ENCODE measurements at places on chromosomes 2 and 18. TPM values are rescaled to one million over a fixed set of nuclear protein-coding genes. Genes with fewer than 3 reads are reported as not detected.
A peak's percentile ranks its signal among the peaks of the same experiment; 100 is the strongest.

- peak; percentile 71 for DNase-seq
Measured at GRCh38 chr2:85537600-85538506, 1.1 kb upstream of the MAT2A start.

DNA sequence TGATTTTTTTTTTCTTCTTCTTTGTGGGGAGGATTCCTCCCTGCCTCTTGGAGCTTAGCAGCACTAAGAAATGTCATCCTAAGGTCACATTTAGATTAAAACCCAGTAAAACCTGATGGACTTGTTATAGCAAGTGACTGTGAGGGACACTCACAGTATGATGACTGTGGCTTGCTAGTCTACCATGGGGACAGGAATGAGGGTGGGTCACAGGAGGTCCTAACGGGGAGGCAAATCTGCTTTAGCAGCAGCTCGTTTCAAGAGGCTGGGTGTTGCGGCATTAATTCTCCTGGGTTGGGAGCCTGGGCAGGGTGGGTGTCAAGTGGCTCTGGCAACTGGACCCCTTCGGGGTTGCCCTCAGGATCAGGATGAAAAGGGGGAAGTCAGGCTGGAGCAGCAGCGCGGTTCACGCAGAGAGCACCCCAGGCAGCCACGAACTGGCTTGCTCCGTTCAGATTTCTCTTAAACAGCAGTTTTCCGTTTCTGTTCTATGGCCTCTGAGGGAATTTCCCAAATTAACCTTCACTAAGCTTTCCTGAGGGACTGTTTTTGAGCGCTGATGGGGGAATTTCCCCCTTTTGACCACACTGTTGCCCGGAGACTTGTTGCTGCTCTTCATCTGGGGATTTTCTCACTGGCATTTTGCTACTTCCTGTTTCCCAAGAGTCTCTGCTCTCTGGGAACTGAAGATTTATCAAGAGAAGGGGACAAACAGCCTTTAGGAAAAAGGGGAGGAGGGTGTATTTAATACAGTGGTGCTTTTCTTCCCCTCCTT, 59.8 kb upstream of the PELI1 start:
- peak; percentile 48 for DNase-seq

GRCh38 chr2:96175951-96176350, 30.7 kb upstream of the DUSP2 start:
- DNase-seq: peak; percentile 16

DNA sequence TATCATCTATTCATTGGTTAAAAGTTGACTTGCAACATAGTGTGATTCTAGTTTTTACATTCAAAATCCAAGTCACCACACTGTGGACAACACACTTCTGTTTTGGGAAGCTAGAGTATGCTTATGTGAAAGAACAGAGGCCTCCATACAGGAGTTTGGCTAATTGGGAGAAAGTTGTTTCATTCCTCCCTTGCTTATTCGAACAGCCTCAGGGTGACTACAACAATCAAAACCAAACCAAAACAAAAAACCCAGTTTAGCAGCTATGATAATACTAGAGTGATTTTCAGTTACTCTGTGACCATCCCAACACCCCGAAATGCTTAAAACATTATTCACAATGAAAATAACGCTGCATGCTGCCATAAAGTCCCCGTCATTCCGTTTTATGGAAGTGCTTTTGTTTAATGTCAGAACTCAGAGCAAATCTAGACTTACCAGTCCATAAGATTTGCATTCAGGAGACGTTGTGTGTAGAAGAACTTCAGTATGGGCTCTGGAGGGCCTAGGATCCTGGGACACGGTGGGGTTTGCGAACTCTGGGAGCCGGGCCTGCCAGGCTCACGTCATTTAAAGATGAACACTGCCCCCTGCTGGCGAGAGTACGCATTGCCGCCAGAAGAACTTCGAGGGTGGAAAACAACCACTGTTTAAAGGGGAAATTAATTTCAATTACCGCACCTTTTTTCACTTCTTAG, 111.4 kb downstream of the FTCDNL1 start:
- DNase-seq: peak; percentile 66

Gene CCDC85A
- total RNA-seq: not detected

Gene CABYR
- total RNA-seq: 0.76 TPM
